ENCODE measurements at places on chromosomes 1 and 21.

DNA sequence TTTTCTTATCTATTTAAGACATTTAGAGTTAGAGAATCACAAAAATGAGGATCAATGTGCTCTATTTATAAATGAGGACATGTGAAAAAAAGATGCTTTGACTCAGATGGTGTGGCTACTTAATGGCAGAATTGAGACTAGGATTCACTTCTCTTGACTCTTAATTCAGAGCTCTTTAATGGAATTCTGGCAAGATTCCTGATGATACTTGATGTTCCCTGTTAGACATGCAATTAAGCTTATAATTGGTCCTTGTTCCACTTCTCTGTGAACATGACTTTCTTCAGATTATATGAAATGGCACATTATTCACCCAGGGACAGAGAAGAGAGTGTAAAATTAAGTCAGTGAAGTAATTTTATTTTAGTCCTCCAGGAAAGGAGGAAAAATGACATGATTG, 165.3 kb downstream of the LRRC7 start:
- no peak for DNase-seq

GRCh38 chr1:186899977-186900376, 71.2 kb downstream of the PLA2G4A start:
- DNase-seq: no peak

GRCh38 chr1:110686188-110686587, 11.4 kb upstream of the KCNA3 start:
- peak; percentile 56 for DNase-seq

GRCh38 chr1:166980383-166980782, 5.0 kb upstream of the ILDR2 start:
- no peak for DNase-seq

DNA sequence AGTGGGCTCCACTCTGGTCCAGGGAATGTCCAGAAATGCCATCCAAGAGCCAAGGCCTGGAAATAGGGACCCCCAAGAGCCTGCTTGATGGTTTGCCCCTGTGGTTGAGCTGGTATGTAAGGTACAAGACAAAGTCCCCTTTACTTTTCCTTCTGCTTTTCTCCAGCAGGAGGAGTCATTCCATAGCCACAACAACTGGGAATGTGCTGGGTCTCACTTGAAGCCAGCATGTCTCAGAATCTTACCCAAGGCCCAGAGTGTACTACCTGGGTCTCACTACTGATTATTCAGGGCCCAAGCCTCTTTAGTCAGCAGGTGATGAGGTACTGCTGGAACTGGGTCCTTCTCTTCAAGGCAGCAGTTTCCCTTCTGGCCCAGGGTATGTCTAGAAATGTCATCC, 62.1 kb upstream of the CD55 start:
- peak; percentile 3 for DNase-seq

GRCh38 chr1:178371933-178372388, 124.8 kb downstream of the CLEC20A start:
- DNase-seq: no peak

GRCh38 chr1:71698186-71698585, 584.2 kb downstream of the NEGR1 start:
- DNase-seq: no peak

DNA sequence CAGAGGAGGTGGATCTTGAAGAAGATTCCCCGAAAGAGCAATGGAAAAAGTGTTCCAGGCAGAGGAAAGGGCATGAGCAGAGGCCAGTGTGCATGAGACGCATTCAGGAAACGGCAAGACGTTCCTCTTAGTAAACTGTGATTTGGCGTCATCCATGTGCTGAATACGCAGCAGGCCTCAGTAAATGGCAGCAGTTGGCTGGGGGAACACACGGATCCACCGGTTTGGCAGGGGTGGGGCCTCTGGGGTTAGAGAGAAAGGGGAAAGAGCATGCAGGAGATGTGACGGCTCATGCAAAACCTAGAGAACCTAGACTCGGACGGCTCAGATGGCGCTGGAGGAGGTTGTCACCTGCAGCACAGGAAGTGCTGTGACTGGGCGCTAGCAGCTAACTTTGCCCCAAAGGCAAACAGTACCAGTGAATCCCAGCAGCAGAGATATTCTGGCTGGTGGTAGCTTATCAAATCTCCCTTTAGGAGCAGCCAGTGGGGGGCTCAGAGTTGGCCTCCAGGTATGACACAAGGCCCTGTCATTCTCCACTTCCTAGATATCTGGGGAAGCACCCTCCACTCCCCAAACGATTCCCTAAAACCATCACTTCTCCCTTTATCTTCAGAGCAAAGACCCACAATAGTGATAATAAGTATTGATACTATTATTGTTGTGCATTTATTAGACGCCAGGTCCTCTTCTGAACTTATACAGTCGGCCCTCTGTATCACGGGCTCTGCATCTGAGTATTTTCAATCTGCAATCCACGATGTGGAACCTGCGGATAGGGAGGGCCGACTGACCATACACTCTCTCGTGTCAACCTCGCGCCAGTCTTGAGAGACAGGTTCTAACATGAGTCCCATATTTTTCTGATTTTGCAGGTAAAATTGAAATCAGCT, 7.6 kb downstream of the LAPTM5 start:
- DNase-seq: peak; percentile 91

GRCh38 chr21:39348040-39348354, 891 bp downstream of the HMGN1 start:
- no peak for DNase-seq

- peak; percentile 69 for DNase-seq
Measured at GRCh38 chr1:46342084-46342656, 1.6 kb downstream of the NSUN4 start.

DNA sequence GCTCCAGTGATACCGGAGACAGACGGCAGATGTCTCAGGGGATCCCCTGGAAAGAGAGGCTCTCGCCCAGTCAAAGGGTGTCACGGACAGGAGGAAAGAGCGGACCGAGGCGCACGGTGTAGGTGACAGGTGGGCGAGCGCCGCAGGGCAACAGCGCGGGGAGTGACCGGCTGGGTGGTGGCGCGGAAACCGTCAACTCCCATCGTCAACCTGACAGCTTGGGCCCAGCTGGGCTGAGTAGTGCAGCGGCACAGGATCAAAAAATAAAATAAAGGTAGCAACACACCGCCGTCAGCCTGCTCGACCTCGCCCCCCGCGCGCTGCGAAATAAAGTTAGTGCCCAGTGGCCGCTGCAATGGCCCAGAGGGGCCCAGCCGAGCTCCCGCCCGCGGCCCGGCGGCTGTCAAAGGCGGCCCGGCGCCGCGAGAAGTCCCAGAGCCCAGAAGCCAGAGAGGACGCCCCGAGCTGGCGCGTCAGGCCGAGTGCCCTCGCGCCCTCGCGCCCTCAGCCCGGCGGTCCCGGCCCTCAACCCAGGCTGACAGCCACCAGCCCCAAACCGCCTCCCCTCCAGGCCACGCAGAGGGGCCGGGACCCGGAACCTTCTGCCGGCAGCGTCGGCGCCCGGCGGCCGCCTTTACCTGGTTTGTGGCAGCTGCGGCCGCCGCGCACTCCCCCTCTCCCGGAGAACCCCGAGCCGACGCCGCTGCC, at the start of gene LYST:
LYST (minus strand) TSS at position 702 of the 708 bp plus-strand sequence. CDS start 36,489 bp downstream, outside the sequence.
- DNase-seq: peak; percentile 78

GRCh38 chr1:203506858-203507626, 13.1 kb downstream of the OPTC start:
- no peak for DNase-seq

GRCh38 chr1:235015291-235015985, 113.2 kb downstream of the TOMM20 start:
- peak; percentile 95 for DNase-seq

- peak; percentile 85 for DNase-seq
Measured at GRCh38 chr21:42609811-42610210, 43.6 kb upstream of the PDE9A start.

DNA sequence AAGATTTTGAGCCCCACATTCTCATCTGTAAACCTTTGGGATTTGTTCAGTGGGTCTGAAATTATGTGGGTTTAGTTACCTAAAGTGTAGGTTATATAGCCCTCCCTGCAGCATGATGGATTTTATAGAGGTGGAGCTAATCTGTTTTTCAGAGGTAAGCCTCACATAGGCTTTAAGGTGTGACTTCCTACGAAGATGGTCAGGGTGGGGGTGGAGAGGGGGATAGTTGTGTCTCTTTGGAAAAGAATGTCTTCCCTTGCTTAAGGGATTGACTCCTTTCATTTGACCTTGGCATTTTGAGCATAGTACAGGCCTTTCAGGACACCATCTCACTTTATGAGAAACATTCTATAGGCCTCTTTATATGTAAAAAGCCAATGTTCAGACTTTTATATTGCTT, 3.4 kb downstream of the CACHD1 start:
- no peak for DNase-seq

GRCh38 chr1:6500544-6501278, 9.2 kb upstream of the PLEKHG5 start:
- no peak for DNase-seq

- peak; percentile 44 for DNase-seq
Measured at GRCh38 chr1:167090314-167090942, at the start of gene GPA33. GPA33 (minus strand) TSS chr1:167090377; CDS start chr1:167090287, 90 bp downstream.

- no peak for DNase-seq
Measured at GRCh38 chr1:237528545-237528944, 362.2 kb downstream of the ZP4 start.

GRCh38 chr1:73604211-73604610, 593.8 kb downstream of the LRRIQ3 start:
- no peak for DNase-seq

GRCh38 chr21:40472013-40472412, 374.9 kb downstream of the DSCAM start:
- DNase-seq: no peak

DNA sequence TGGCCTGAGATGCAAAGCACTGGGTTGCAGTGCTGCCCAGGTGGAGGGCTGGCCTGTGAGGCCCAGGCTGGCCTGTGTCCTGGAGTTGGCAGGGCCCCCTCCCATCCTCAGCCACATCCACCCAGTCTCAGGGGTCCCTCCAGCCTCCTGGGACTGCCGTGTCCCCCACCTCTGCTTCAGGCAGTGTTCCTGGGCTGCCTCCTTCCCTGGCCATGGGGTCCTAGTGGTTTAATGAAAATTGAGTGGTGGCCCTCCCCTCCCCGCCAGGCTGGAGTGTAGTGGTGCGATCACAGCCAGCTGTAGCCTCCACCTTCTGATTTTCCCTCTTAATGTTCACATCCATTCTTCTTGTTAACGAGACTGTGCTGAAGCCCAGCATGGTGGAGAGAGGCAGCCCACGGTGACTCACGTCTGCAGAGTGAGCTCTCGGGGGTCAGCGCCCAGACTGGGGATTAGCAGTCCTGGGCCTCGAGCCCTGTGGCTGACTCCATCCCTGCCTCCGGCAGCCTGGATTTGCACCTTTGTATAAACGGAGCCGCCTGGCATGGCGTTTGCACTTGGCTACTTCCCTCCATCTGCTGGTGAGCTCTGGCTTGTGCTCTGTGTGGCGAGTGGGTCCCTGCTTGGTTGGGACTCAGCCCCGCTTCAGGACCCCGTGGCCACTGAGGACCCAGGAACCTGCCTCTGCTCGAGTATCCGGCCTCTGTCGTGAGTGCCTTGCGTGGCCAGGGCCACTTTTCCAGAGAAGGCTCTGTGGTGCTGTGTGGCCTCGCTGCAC, 6.9 kb downstream of the MIB2 start:
- no peak for DNase-seq

GRCh38 chr1:35683012-35683411, 35.7 kb downstream of the C1orf216 start:
- peak; percentile 26 for DNase-seq

- DNase-seq: no peak
Measured at GRCh38 chr1:29647581-29647980, 411.3 kb downstream of the PTPRU start.

GRCh38 chr1:180228648-180229482, 1.2 kb upstream of the LHX4 start:
- peak; percentile 37 for DNase-seq

DNA sequence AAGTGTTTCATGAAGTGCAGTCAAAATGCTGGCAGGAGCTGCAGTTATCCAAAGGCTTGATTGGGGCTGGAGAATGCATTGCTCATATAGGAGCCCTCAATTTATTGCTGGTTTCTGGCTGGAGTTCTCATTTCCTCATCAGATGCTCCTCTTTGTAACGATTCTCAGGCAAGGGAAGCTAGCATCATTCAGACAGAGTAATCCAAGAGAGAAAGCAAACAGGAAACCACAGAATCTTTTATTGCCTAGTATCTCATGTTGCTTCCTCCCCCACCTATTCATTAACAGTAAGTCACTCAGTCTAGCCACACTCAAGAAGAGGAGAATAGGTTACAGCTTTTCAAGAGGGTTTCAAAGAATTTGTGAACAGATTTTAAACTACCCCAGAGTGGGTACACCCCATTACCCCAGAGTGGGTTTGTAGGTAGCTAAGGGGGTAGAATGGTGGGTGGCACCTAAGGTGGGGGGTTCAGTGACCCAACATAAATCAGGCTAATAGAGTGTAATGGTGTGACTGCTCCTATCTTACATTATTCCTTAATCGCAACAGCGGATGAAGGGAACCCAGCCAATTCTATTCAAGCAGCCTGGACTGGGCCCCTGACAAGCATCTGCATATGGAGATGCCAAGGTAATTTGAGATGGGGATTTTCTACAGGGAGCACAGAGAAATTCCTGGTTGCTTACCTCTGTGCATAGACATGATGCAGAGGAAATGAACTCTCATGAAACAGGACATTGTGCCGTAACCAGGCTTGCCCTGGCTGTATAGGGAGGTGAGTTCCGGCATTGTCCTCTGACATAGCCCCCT, 67.1 kb downstream of the KCNJ15 start:
- DNase-seq: no peak

GRCh38 chr21:33058527-33058926, 11.4 kb upstream of the OLIG1 start:
- no peak for DNase-seq

DNA sequence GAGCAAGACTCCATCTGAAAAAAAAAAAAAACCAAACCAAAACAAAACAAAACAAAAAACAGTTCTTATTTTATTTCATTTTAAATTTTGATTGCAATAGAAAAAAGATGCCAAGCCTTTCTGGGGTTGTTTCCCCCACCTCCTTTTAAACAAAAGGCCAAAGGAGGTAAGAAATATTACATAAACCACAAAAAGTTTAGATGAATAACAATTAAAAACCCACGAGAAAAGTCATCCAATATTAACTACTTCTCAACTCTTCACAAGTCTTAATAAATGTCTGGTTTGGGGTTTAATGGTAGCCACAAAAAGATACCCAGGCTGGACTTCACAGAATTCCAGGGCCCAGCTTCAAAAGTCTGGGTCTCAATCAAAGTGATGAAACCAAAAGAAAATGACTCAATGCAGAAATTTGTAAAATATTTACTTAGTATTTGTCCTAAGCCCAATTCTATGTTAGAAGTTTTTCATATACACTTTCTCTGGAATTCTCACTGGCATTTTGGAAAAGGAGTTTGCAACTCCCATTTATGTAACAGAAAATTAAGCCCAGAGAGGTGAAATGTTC, 47.0 kb upstream of the SDC3 start:
- DNase-seq: no peak

GRCh38 chr21:41678924-41679318, 87.9 kb downstream of the RIPK4 start:
- peak; percentile 19 for DNase-seq

DNA sequence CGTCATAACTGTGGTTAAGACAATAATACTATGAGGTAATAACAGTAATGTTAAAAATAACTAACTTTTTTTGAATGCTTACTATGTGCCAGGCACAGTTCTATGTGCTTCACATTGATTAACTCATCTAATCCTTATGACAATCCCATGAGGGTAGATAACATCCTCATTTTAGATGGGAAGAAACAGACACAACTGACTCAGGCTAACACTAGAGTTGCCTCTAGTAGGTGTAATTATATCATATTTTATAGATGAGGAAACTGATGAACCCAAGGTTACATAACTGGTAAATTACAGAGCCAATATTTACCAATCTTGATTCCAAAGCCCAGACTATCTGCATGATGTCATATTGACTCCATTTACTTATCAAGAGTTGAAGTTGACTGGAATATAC, 23.5 kb downstream of the SERPINC1 start:
- no peak for DNase-seq

- peak; percentile 34 for DNase-seq
Measured at GRCh38 chr1:179151908-179152682, 70.2 kb downstream of the TOR3A start.
